Stimulated activated CD8-positive, alpha-beta memory T cell treated with anti-CD3 and anti-CD28 coated beads, Interleukin-4, amount 100 ng/mL, for 48 hours (primary cell): ENCODE measurements at places on chromosomes 1 and 21.

DNA sequence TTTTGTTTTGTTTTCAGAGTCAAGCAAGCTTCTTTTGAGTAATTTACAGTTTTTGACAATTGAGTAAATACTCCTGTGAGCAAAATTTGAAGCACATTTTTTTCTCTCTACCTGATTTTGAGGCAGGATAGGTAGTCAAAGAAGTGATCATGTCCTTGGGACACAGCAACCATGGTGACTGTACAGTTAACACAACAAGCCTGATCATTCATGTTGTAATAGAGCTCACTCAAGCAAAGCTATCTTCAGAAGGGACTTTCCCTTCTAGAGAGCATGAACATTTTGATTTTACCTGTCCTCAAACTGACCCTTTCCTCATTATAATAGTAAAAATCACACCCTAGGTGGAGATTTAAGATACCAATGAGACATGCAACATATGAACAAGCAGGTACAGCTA is 126.5 kb upstream of the KCNK1 start:
- no peak for DNase-seq

DNA sequence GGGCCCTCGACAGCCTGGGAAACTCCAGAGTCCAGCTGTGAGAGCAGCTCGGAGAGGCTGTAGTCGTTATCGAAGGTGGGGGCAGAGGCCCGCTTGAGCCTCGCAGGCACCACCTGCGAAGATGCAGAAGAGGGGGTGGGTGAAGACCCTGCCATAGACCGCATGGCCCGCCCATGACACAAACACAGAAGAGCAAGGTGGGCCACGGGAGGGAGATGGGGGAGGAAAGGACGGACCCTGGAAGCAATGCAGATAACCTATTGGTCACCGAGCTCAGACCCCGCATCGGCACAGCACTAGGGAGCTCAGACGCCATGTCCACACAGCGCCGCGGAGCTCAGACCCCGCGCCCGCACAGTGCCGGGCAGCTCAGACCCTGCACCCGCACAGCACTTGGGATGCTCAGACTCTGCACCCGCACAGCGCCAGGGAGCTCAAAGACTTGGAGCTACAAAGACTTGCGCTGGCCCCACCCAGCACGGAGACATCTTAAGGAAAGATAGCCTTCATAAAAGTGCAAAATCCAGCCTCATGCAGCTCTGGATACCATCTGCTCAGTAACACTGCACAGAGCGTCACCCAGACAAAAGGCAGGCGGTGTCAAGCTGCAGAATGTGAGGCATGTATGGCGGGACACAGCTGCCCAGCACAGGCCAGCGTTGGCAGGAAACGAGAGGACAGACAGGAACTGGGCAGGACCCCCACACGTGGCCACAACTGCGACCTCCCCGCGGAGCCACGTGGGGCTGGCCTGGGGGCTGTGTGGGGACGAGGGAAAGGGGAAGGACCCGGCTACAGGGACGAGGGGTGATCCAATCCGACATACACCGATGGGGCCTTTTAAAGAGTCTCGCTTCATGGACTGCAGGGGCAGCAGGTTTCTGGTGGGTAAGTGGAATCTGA is 22.6 kb downstream of the RIPK4 start:
- no peak for DNase-seq

DNA sequence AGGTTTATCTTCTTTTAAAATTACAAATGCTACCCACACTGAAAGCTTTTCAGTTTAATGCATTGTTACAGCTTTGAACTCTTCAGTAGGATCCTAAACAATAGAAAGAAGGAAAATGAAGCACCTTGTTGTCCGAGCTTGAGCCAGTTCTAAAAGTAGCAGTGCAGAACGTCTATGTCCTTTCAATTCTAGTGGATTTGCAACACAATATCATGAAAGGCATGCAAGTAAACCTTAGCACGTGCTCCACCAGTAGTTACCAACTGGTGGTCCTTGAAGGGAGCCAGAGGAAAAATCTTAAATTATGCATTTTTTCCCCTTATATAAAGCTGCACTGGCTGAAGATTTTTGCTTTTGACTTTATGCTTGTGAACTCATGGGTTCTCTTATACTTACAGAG is 208.2 kb downstream of the NFIA start:
- no peak for DNase-seq

DNA sequence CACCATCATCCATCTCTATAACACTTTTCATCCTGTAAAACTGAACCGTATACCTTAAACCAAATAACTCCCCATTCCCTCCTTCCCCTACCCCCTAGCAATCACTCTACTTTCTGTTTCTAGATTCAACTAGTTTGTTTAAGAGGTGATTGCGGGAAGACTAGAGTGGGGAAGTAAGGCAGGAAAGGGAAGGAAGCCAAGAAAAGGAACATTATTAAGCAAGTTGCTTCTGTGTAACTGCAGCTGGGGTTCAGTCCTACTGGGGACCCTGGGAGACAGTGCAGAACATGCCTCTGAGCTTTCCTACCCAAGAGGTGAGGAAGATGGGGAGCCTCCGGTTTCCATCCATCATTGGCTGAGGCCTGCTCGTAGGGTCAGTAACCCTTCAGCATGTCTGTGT is 28.9 kb upstream of the H3-3A start:
- no peak for DNase-seq

DNA sequence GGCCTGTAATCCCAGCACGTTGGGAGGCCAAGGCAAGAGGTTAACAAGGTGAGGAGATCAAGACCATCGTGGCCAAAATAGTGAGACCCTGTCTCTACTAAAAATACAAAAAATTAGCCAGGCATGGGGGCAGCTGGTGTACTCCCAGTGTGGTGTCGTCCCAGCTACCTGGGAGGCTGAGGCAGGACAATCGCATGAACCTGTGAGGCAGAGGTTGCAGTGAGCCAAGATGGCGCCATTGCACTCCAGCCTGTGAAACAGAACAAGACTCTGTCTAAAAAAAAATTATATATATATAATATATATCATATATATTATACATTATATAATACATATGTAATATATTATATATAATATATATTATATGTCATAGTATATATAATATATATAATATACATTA is 249.2 kb upstream of the TPTE start:
- no peak for DNase-seq

DNA sequence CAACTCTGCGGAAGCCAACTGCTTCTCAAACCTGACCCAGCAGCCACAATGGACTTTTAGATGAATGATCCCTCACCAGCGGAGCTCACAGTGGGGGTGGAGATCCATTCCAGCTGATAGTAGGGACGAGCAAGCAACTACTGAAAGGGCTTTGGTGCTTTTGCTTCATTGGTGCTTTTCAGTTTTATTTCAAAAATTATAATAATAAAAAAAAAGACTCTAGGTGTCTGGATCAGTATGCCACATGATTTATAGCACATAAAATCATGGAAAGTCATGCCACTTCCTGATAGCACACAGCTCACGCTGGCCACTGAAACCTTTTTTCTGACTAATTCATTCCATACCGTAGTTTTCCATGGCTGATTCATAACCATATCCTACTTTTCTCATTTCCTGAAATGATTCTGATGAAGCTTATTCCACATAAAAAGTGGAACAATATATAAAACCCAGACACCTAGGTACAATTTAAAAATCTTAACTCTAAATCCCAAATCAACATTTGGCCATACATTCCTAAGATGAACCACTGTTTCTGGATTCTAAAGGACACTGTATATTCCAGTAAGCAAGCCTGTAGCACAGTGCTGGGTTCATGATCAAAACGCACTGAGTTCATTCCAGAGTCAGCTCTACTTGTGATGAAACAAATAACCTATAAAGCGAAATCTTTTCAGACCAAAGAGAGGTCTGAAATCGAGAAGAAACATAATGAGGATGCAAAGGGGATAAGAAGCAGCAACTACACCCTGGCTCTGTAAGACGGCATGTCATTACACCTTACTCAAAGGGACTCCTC is 41.3 kb upstream of the KCNE1 start:
- DNase-seq, result no peak

DNA sequence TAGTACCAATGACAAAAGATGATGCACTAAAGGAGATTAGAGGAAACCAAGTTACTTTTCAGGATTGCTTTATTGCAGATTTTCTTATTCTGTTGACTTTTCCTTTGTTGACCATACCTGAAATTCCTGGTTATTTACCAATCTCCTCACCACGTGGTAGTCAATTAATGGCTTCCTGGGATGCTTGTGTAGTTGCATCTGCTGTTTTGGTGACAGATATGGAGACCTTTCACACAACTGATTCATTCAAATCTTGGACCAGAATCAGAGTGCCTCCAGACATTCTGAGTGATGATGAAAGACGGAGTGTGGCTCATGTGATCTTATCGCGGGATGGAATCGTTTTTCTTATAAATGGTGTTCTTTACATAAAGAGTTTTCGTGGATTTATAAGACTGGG is 91.3 kb downstream of the CATSPERE start:
- no peak for DNase-seq
